ENCODE measurements at places on chromosomes 7 and 10.

DNA sequence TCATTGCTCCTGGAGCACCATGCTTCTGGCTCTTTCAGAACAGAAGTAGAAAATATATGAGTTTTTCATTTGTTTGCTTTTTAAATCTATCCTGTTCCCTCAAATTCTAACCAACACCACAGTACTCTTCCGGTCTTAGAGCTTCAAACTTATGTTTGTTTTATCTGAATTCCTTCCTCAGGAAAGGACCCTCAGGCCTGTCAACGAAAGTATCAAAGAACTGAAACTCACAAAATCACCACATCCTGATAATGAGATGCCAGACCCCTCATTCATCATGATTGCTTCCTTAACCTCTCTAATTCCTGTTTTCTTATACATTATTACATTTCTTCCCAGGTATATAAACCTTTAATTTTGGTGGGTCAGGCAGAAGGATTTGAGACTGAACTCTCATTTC is 135.2 kb downstream of the BMS1 start:
- no peak for DNase-seq

GRCh38 chr10:17077346-17077781 is 52.2 kb downstream of the CUBN start:
- DNase-seq = no peak

DNA sequence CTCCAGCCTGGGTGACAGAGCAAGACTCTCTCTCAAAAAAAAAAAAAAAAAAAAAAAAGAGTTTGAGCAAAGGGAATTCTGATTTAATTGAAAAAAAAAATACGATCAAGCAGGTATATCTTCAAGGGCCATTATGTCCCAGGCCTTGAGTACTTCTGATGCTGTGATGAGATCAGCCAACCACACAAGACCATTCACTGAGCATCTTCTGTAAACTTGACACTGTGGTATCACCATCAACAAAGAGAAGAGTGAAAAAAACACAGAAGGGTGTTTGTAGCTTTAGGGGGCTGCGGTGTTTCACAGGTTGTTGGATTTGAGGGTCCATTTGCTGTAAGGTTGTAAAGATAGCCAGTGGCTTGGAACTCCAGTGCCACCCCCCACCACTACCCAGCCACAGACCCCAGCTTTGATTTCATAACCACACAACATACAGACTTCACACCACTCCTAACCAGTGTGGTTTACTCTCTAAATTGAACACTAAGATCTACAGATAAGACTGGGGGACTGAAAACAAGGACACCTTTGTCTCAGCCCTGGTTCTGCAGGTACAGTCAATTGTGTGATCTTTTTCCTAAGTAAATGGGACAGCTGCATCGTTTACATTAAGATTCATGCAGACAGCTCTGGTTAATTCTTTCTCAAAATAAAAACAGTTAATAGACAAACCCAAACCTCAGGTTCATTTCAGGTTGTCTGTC is 66.4 kb downstream of the CDC123 start:
- no peak for DNase-seq

DNA sequence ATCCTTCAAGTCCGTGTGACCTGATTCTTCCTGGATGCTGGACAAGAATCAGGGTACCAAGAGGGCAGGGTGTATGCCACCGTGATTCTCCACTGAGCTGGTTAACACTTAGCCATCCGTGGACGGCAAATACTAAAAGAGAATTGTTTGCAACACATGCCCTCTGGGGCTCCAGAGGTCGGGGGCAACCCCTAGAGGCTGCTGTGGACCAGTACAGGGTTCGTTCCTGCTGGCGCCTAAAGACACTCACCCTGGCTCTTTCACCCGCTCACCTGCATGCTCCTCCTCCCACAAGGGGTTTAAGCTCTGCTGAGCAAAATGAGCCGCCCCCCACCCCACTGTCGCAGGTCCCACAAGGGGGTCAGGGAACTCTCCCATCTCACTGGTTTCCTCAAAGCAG is 148.7 kb upstream of the ITGB1 start:
- no peak for DNase-seq

DNA sequence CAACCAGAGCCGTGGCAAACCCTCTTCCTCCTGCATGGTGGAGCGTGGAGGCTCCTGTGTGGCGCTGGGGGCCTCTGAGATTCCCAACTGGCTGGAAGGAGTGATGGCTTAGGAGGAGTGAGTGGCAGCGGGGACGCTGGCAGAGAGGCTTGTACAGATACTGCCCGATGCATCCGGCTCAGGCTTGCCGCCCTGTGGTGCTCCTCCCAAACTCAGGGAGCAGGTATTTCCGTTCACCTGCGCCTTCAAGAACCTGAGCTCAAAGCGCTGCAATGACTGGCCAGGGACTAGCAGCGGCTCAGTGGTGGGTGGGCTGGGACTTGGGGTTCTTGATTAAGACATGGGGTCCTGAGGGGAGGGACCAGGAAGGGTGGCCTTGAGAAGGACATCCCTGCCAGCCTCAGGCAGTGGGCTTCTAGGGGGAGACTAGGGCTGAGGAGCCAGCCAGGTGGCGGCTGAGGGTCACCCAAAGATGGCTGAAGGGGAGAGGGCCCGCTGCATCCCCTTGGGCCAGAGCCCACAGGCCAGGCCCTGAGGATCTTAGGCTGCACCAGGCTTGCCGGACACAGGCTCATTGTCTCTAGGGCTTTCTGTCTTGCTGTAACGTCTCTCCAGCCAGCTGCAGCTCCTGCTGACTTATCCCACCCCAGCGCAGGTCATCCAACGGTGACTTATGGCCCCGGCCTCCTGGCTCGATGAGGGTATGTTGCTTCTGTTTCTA is 3.2 kb downstream of the ZNF775 start:
- DNase-seq = no peak

DNA sequence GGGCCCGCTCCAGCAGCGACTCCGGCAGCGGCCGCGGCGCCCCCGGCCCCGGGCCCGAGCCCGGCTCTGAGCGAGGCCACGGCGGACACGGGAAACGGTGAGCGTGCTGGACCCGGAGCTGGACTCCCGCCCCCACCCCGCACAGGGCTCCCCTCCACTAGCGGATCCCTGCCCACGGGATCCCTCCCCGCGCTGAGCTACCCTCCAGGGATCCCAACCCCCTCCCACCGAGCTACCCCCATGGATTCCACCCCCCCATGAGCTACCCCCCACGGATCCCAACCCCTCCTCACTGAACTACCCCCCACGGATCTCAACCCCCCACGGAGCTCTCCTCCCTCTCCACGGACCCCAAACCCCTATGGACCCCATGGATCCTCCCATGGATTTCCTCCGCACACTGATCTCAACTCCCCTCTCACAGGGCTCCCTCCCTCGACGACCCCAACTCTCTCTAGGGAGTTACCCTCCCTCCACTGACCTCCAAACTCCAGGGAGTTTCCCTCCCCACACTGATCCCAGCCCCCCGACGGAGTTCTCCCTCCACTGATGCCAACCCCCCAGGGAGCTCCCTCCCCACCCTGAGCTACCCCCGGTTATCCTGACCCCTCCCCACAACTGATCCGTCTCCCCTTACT is 20.6 kb upstream of the HSPB1 start:
- no peak for DNase-seq

DNA sequence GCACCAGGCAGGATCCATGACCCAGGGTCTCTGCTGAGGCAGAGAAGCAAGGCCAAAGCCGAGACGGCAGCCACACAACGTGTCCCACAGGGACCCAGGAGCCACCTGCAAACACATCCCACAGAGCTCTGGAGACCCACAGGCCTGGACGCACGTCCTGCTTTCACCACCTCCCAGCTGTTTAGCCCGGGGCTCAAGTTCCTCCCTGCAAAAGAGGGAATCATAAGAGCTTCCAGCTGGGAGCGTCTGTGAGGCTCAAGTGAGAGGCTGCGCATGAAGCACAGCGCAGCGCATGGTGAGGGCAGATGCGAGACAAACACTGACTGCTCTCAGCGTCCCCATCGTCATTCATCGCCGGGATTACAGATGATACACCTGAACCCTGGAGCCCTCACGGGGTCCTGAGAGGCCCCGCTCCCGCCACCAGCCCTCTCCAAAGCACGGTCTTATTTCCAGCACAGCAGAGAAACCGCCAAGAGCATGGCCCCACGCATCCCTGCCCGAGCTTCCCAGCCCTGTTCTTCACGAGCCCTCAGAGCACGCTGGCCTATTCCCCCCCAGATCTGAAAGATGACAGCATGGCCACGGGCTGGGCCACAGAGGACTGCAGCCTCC is 88.7 kb downstream of the MAD1L1 start:
- no peak for DNase-seq

- no peak for DNase-seq
These were observed 7.3 kb upstream of the LBX1 start for GRCh38 chr10:101236376-101237080.

DNA sequence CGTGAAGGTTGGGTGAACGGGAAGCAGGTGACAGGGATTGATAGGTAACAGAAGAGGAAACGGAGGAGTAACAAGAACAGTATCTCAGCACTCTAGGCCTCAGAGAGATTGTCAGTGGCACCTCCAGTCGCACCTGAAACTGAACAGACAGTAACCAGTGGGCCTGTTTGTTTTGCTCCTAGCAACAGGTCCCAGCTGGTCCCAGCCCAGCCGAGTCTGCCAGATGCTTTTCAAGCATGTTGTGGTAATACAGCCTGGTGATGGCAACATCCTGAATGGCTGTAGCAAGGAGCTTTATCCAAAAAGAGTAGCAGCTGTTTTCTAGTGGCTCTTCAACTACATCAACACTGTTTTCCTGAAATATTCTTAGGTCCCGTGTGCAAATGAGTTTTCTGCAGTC is 4.7 kb downstream of the CACNB2 start:
- DNase-seq = no peak

- DNase-seq = no peak
These were observed 14.4 kb downstream of the POT1 start for GRCh38 chr7:124915242-124915641.

- DNase-seq = no peak
These were observed 20.6 kb upstream of the C10orf105 start for GRCh38 chr10:71740069-71740653.

DNA sequence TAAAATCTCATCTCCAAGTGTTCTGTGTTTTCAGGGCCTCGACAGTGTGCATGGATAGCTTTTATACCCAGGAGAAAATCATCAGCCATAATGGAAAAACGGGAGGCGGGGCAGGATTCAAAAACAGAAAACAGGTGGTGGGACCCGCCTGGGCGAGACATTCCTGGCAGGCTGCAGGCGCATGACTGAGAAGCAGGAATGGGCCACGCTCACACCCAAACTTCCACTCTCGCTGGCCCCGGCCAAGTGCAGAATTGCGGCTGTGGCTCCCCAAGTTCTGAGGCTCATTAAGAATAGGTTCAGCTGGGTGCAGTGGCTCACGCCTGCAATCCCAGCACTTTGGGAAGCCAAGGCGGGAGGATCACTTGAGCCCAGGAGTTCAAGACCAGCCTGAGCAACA is 60.6 kb downstream of the C10orf143 start:
- no peak for DNase-seq

DNA sequence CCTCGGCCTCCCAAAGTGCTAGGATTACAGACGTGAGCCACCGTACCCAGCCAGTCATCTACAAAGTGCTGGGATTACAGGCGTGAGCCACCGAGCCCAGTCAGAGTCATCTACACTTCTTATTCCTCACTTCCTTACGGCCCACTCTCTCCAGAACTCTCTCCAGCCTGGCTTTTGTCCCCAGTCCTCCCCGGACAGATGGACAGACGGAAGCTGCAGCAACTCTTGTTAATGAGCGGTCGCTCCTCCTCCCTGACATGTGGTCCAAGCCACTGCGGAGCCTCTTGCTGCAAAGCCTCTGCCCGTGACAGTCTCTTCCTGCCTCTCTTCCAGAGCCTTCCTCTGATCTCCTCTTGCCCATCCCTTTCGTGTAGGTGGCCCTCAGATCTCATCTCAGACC is 45.9 kb downstream of the TMEM270 start:
- no peak for DNase-seq
